ENCODE measurements at places on chromosomes 6 and 20.
A peak's percentile ranks its signal among the peaks of the same experiment; 100 is the strongest.

DNA sequence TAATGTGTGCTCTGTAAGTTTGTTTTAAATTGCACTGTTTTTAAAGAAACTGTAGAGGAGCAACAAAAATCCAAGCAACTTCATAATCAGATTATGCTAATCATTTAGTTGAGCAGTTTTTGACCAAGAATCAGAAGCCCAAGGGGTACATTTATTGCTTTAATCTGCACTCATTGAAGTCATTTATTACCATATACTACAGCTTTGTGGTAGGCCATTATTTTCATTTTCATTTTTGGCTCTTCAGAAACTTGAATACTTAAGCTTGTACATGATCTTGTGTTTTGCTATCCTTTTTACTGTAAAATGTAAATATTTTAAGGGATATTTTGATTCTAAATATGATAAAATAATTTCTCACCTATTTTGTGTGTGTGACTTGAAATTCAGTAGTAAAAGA is 78.5 kb downstream of the PHF3 start:
- DNase-seq: no peak

GRCh38 chr20:24493181-24493580 is 23.8 kb downstream of the SYNDIG1 start:
- DNase-seq: no peak

GRCh38 chr6:97394160-97394748 is 111.2 kb upstream of the MMS22L start:
- DNase-seq: no peak

DNA sequence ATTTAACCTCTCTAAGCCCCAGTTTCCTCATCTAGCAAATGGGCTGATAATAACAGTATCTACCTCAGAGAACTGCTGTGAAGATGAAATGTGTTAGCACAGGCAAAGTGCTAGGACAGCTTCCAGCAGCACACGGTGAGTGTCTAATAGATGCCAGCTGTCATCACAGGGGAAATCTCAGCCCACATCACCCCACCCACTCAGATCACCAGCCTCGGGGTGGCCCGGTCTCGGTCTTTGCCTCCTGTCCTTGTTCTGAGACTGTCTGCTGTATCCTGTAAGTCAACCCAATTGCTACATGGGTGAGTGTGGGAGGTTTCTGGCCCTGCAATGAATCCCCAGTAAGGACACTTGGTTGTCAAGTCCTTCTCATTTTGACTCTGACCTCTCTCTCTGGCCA is 99.5 kb upstream of the ZNFX1 start:
- DNase-seq: no peak

GRCh38 chr20:3672547-3673171 is 9.2 kb downstream of the ADAM33 start:
- peak; percentile 42 for DNase-seq

Data from lower lobe of right lung (tissue), 2 donors.